ENCODE measurements at places on chromosomes 4 and X. TPM values are rescaled to one million over a fixed set of nuclear protein-coding genes. Genes with fewer than 3 reads are reported as not detected.

- DNase-seq, result no peak
These were observed 160.0 kb upstream of the SPRY1 start for GRCh38 chr4:123236606-123237005.

DNA sequence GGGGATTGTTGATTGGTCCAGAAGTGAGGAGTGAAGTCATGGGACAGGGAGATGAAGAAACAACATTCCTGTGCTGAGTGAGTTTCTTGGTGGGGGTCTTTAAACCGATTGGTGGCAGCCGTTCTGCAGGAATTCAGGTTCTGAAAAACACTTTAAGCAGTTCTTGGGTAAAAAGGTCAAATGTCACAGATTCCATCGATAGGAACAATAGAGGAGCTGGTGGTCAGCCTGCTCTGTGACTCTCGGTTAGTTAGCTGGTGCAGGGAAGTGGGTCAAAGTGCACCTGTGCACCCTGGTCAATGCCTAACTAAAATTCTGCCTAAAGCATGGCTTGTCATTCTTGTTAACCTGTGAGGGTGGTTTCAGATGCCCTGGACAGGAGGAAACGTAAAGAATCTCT, 34.6 kb upstream of the MGST2 start:
- no peak for DNase-seq

- DNase-seq, result no peak
These were observed 94.5 kb upstream of the IL13RA1 start for GRCh38 chrX:118632862-118633261.

- peak; percentile 58 for DNase-seq
These were observed 138.6 kb downstream of the AFF1 start for GRCh38 chr4:87073199-87074120.

DNA sequence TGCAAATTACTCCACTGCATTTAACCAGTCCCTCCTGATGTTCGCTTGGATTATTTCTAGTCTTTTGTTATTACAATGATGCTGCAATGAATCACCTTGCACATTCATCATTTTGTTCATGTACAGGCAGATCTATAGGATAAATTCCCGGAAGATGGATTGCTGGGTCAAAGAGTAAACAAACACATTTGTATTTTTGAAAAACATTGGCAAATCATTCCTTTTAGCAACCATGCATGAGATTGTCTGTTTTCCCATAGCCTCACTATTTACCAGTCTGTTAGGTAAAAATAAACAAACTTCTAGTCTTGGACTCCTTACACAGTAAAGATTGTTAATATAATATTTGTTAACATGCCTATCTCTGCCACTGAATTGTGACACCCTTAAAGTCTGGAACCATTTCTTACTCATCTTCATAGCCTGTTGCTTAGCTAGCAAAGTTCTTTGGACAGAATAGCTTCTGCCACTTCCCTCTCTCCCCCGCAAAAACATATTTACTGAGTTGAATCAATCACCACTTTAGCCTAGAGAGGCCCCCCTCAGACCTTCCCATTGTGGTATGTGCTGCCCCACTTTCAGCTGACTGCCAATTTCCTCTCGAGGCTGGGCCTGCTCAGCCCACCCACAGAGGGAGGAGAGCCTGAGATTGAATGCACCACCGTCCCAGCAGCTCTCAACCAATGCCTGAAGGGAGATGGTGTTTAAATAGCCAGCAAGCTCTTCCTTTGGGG, 108.4 kb upstream of the ATXN3L start:
- no peak for DNase-seq

- DNase-seq, result no peak
These were observed 4.7 kb upstream of the NKX6-1 start for GRCh38 chr4:84503495-84504437.

The AVPR2 gene
- not detected for total RNA-seq

The GC gene
- not detected for total RNA-seq
